ENCODE measurements at places on chromosomes 11 and 22.

DNA sequence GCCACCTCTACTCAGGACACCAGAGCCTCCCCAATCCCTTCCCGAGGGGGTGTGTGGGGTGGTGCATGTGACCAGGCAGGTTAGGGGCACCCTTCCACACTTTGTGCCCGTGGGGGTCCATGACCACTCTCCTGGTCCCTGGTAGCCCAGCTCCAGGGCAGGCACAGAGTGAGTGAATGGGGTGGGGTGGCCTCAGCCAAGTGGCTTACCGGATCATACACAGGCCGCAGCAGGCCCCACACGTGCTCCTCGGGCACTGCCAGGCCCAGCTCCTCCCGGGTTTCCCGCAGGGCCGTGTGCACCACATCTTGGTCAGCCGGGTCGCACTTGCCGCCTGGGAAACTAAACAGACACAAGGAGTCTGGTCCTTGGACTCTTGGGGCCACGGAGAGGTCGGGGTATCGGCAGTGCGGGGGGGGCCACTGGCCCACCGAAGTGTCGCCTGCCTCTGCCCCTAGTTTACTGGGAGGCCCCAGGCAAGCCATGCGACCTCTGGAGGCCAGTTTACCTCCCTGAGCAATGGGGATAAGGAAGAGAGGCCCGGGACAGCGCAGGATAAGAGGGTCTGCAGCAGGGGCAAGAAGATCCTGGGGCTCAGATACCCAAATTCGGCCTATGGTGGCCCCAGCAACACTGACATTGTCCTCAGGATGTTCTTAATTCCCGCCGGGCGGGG, 889 bp downstream of the NUDT8 start:
- no peak for DNase-seq

DNA sequence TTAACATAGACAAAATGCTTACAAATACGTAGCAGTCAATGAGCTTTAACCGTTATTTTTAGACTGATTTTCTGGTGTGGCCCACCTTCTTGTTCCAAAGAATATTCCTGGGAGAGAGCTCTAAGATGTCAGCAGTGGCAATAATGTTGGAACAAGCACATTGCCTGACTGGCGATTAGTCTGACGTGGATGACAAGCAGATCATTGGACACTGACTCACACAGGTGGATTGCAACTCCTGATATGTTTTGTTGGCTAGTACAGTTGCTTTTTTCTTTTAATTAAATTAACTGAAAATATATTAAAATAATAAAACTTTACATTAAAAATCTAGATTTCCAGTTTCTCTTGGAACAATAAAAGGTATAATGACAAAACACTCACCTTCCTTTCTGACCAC, 78.0 kb downstream of the TENM4 start:
- DNase-seq: no peak

- DNase-seq: no peak
Observed at GRCh38 chr11:86923999-86924766, 31.0 kb downstream of the FZD4 start.

DNA sequence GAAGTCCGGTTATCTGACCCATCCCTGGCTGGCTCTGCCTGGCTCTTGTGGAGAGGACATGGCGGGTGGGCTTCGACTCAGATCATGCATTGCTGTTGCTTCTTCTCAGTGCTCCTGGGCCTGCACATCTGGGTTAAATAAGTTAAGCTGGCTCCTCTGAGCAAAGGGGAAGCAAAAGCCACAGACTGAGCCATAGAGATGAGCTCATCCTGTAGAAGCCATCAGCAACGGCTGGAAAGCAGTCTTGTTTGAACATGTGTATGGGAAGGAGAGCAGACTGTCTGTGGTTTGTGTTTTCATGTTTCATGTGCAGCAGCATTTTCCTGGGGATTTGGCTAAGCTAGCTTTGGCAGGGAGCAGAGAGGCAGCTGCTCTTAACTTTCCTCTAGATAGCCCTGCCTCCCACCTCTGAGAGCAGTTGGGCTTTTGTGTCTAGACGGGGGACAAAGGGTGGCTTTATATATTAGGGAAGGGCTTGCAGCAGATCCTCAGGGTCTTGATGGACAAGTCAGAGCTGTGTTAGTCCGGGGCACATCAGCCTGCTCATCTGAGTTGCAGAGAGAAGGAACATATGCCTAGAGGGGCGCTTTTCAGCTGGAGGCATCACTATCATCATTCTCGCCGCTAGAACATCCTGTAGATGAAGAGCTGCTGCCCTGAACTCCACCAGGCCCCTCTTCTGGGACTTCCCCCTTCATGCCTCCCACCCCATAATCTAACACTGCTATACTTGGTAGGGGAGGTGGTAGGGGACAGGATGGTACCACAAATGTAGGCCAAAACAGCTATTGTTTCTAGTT, 14.9 kb downstream of the DCPS start:
- DNase-seq: peak; percentile 92

DNA sequence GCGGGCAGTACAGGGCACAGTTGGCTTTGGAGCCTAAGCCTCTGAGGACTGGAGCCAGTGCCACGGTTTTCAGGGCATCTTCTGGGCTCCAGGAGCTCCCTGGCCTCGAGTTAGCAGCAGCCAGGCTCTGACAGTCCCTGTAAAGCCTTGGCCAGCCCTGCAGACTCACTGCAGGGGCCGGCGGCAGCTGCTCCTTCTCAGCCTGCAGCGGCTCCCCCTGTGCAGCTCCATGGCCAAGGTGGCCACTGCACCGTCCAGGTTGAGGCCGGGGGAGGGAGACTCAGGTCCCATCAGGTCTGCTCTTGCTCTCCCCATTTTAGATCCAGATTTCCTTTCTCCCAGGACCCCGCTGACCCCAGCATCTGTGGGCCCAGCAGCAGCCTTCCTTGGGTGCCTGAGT, 1461.1 kb downstream of the BRD1 start:
- no peak for DNase-seq

- DNase-seq: peak; percentile 84
Observed at GRCh38 chr11:96464700-96465307, 75.0 kb downstream of the JRKL start.

- no peak for DNase-seq
Observed at GRCh38 chr11:67465189-67465510, 3.9 kb downstream of the TMEM134 start.

- DNase-seq: no peak
Observed at GRCh38 chr22:34333285-34333684, 413.0 kb upstream of the LARGE1 start.

GRCh38 chr11:100929377-100929776, 200.2 kb downstream of the PGR start:
- peak; percentile 5 for DNase-seq

DNA sequence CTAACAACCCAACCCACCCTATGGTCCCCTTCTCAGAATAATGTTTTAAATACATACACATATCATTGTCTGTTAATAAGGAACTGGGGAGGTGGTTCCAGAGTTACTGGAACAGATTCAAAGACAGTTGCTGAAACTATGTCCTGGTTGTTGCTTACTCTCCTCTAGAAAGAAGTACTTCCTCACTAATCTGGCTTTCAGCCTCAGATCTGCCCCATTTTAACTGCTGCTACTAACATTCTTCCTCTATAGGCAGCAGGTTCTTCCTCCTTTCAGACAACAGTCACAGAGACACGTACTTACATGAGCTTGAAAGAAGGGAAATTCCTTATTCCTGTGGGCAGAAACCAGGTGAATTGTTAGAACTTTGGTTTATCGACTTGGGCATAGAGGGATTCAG, 8.1 kb upstream of the NEU3 start:
- DNase-seq: no peak

- no peak for DNase-seq
Observed at GRCh38 chr22:37141971-37142370, 7.7 kb downstream of the IL2RB start.

- peak; percentile 6 for DNase-seq
Observed at GRCh38 chr11:20443596-20443995, 56.1 kb downstream of the PRMT3 start.

DNA sequence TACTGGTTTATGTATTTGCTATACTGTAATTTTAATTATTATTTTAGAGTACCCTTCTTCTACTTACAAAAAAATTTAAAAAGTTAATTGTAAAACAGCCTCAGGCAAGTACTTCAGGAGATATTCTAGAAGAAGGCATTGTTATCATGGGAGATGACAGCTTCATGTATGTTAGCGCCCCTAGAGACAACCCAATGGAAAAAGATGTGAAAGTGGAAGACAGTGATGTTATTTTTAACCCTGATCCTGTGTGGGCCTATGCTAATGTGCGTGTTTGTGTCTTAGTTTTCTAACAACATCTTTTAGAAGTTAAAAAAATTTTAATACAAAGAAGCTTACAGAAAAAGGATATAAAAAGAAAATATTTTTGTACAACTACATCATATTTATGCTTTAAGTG, 205.0 kb downstream of the FAM76B start:
- DNase-seq: no peak

DNA sequence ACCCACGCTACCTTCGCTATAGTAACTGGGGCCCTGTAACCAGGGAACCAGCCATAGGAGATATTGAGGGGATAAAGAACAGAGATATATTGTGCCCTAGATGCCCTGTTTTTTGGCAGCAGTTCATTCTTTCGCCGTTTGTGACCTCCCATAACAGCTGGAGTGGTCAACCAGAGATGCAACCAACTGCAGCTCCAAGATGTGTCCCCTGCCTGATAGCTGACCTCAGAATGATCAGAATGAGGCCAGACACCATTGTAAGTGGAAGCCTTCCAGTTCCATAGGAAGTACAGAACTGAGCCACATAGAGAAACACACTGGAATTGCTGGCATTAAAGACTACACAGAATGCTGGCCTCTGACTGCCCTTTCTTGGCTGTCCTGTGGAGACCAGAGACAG, 39.2 kb downstream of the P4HA3 start:
- DNase-seq: no peak

DNA sequence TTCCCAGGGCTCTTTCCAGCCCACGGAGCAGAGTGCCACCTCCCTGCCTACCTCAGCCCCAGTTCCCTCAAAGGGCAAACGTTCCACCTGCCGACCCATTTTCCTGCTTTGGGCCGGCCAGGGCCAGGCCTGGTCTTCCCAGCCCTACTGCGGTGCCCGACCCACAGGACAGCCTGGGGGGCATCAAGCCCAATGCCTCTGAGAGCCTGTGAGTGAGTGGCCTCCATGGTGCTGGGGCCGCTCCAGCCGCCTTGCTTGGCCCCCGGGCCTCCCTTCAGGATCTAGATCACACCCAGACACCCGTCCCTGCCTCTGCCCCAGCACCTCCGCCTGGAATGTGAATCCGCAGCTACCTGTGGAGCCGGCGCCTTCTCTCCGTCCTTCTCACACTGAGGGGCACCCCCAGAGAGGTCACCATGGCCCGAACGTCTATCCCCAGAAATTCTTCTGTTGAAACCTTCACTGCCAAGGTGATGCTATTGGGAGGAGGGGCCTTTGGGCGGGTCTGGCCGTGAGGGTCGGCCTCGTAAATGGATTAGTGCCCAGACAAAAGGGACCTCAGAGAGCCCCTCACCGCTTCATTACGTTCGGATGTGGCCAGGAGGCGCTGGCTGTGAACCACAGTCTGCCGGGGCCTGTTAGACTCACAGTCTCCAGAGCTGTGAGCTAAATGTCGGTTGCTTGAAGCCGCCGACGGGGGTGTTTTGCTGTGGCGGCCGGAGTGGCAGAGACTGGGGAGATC, 36.2 kb upstream of the BRSK2 start:
- no peak for DNase-seq

GRCh38 chr11:34890812-34891211, 25.4 kb downstream of the APIP start:
- peak; percentile 32 for DNase-seq

GRCh38 chr11:122951211-122951610, 30.4 kb downstream of the BSX start:
- no peak for DNase-seq

DNA sequence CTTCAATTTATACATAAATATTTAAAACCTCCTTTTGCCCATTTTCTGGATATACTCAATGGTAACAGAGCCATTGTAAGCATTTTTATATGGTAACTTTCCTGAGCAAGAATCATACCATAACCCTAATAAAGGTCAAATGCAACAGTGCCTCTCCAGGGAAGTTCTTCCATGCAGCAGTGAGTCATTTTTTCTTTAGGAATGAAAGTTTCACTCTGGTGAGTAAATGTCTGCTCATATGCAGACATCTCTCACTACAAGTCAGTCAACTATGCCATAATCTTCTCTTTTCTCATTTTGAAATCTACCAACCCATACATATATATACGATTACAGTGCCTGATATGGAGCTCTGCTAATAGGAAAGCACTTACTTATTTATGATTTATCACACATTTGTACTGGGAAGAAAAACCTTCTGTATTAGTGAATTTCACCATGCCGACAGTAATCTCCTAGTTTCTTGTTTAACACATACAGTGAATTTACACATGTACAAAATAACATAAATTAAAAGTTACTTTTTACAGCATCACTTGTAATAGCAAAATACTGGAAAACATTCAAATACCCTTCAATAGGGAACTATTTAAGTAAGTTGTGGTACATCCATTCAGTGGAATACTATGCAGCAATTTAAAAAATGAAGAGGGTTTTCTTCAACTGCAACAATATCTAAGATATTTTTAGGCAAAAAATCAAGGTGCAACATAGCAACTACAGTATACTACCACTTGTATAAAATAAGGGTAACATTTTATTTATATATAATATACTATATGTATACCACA, 16.0 kb downstream of the STK33 start:
- DNase-seq: no peak

- no peak for DNase-seq
Observed at GRCh38 chr11:119518746-119519730, 96.1 kb upstream of the THY1 start.

GRCh38 chr11:106986261-106986660, 32.0 kb downstream of the GUCY1A2 start:
- peak; percentile 23 for DNase-seq

All from AG08395 (cell line).